ENCODE measurements at places on chromosomes 12 and 14.

DNA sequence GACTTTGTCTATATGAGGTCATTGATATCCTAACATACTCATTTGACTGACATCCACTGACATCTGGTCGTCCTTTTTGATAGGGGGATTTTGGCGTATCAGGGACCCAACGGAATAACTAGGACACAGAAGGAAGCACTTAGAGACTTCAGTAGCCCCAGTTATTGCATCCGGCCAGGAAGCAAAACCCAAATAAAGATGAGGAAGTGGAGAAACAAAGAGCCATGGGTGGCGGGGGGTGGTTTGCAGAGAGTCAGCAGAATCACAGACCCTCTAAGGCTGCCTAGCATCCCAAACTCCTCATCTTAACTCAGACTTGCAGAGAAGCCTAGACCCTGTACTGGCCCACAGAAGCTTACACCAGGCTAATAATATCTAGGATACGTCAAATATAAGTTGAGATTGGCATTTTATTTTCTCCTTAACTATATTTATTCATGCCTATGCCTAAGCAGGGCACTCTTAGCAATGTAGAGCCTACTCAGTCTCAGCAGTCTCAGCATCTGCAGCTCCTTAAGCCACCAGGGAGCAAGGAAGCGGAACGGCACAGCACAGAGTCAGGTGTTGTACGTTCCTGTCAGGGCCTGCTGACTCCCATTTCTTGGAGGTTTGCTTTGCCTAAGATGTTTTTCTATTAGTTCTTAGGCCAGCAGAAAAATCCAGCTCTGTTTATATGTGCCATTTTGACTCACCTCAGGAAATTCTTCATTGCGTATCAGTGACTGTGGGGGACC, 45.1 kb downstream of the KCNA1 start:
- no peak for DNase-seq

DNA sequence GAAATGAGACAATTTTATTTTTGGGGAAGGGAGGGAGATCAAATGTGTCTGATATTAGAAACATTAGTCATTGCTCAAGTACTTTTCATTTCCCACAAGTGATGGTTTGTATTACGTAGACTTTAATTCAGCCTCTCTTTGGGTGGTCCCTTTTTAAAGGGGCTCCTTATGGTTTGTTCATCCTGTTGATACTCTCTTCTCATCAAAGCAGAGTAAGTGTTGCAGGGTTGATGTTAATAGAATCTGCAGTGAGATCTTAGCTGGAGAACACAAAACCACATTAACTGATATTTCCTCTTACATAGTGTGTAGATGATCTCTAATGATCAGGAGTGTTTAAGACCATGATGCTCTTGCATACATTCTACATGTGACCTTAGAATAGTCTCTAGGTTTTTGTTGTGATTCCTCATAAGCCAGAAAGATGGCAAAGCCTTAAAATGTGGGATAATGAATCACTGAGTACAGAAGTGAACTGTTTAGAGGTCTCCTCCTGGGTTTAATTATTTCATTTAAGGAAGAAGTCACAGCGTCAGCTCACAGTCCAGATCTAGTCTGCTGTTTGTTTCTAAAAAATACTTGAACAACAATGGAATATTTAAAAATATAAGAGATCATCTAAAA, 87.4 kb upstream of the PTPRR start:
- no peak for DNase-seq

- no peak for DNase-seq
Measured at GRCh38 chr12:52389313-52390207, 4.1 kb upstream of the KRT84 start.

- no peak for DNase-seq
Measured at GRCh38 chr14:30223385-30223785, 295.7 kb upstream of the PRKD1 start.

DNA sequence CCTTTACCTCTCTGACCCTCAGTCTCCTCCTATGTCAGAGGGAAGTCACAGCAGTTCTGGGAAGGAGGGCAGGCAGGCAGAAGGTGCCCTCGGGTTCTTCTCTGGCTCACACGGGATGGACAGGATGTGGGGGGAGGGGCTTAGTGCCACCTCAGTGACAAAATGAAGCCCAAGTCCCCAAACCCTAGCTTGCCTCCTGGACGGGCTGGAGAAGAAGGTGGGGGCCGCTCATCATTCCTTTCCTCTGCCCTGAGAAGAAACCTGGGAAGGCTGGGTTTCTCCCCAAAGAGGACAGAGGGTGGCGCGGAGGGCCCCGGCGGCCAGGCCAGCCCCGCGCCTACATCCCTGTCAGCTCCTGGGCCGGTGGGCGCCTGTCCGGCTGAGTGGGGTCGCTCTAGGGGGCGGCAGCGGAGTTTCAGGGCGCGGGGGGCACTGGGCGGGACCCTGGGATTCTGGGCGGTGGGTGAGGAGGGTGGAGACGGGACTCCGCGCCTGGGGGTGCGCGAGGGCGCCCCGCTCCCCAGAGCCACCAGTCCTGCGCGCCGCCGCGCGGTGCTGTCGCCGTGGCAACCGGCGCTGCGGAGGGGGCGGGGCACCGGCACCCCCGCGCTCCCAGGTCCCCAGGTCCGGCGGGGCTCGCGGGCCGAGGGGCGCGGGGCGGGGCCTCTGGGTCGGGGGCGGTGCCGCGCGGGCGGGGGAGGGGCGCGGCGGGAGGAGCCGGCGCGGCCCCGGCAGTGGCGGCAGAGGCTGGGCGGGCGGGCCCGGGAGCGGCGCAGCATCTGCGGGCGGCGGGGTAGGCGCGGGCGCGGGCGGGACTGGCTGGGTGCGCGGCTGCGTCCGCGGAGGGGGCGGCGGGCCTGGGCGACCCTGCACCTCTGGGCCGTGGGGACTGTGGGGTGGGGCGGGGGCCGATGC, at the start of gene TMEM121:
TSS of gene TMEM121 (plus strand) at position 723 of the 915 bp plus-strand sequence. CDS start 2,252 bp downstream, outside the sequence.
- DNase-seq, result no peak

- DNase-seq, result no peak
Measured at GRCh38 chr14:100858838-100859220, 32.9 kb downstream of the MEG3 start.

DNA sequence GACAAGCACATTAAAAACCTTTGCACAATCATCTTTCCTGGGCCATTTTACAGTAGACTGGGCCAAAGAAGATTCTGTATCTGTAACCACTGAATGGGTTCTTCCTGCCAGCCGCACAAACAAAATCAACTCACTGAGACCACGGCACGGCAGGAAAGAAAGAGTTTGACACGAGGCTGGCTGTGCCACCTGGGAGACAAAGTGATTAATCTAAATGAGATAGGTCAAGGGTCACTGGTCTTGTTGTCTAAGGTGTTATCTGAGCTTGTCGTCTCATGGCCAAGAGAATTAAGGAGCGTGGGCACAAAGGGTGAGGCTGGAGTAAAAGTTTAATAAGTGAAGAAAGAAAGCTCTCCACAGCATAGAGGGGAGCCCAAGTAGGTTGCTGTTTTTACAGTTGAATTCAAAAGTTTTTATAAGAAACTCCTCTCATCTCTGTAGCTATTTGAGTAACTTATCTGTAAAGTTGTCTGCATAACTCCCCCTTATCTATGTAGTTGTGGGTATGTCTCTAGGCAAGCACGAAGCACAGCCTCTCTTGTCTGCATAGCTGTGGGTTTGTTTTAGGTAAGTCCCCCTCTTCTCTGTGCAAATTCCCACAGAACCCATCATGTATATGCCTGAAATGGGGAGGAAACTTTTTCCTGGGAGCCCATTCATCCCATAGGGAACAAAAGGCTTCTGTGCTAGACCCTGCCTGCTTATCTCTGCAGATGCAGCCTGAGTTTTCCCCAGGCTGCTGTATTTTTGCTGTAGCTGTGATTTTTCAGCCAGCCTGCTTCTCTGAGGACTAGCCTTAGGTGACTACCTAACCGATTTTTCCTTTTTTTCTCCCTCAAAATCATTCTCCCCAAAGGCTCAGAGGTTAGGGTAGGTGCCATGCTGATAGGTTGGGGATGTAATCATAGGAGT, 1314.6 kb upstream of the TMEM132C start:
- DNase-seq, result no peak

DNA sequence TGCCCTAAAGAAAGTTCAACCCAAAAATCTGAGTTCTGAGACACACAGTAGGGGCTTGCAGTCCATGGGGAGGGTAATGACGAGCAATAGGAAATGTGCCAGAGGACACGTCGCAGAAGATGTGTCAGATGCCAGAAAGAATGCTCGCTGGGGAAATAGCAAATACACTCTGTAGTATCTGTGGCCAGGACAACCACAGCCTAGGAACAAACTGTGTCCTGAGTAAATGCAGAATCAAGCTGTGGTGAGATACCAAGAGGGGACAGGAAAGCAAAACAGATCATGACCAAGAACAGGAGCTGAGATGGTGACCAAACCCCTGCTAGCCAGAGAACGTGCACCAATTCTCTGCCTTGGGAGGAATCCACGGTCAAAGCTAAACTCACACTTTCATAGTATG, 9.1 kb downstream of the CRACR2A start:
- DNase-seq, result no peak

- DNase-seq, result no peak
Measured at GRCh38 chr12:15581006-15581405, 208.2 kb downstream of the EPS8 start.

GRCh38 chr14:89249065-89249695, 167.9 kb downstream of the FOXN3 start:
- no peak for DNase-seq

DNA sequence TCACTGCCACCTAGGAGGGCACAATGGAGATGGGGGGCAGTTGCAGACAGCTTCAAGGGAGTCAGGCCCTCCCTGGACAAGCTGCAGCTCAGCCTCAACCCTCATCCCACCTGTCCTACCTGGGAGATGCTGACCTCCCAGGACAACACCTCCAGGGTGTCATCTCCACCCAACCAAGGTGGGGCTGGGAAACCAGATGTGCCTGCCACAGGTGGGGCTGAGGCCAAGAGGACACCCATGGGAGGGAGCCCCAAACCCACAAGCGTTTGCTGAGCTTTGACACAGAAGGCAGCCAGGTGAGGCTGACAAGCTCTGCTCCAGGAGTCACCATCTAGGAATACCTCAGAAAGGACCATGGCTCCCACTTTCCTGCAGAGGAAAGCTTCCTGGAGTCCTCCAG, 31.5 kb downstream of the ZFP36L1 start:
- DNase-seq, result no peak

GRCh38 chr12:104626069-104626837, 169.5 kb downstream of the CHST11 start:
- no peak for DNase-seq

DNA sequence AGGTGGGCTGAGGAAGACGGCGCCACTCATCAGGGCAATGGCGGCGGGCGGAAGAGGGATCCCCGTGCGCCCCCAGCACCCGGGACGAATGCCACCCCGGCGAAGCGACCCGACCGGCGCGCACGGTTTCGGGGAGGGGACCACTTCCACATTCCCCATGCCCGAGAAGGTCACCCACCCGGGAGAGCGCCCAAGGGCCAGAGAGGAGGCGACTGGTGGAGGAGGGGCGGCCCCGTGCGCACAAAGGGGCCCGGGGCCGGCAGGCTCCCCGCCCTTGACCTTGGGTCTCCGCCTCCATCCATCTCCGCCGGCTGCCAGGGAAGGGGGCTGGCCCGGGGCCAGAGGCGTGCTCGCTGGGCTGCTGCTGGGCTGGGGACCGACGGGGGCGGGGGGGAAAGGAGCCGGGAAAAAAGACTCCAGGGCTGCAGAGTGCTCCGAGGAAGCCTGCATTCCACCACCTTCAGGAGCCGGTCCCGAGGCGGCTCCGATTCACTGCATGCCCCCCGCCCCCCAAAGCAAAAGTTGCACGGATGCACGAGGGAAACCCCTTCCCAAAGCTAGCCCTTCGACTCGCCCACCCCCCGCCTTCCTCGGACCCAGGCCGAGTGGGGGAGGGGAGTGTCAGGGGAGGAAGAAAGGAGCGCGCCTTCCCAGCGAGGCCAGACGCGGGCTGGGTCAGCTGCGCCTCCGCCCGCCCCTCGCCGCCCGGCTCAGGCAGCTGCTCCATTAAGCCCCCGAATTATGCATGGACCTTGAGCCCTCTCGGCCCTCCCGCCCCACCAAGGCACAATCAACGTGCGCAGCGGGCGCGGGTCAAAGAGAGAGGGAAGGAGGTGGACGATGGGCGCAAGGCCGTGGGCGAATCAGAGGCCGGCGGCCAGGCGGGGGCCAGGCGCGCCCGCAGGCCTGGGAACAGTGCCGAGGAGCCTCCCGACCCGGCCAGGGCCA, 26.2 kb downstream of the BCL11B start:
- DNase-seq, result no peak

GRCh38 chr12:65632131-65632855, 192.0 kb upstream of the HMGA2 start:
- no peak for DNase-seq

Data from activated CD4-positive, CD25-positive, alpha-beta regulatory T cell (primary cell).